ENCODE measurements at places on chromosomes 11 and 22. TPM values are rescaled to one million over a fixed set of nuclear protein-coding genes. Genes with fewer than 3 reads are reported as not detected.

Gene OR2AG1
- total RNA-seq = not detected

Gene TTC17
- 176 TPM for total RNA-seq

Gene FAT3
- not detected for total RNA-seq

Gene DGCR6L
- total RNA-seq = 20.5 TPM

Gene NCR3LG1
- 0.75 TPM for total RNA-seq

- DNase-seq = no peak
These were observed 81.1 kb downstream of the LRRC32 start for GRCh38 chr11:76589477-76589876.

GRCh38 chr11:117449111-117449693, 121.5 kb downstream of the CEP164 start:
- DNase-seq = no peak

- DNase-seq = no peak
These were observed 6.9 kb upstream of the NFAM1 start for GRCh38 chr22:42439021-42439567.

GRCh38 chr11:12868315-12869073, 140.6 kb upstream of the RASSF10 start:
- DNase-seq = no peak

GRCh38 chr11:116829525-116830183, at the start of gene APOC3:
TSS of gene APOC3 (plus strand) at chr11:116829907. CDS start at chr11:116830583, 676 bp downstream.
- DNase-seq = no peak

- DNase-seq = peak; percentile 39
These were observed 19.7 kb downstream of the CTR9 start for GRCh38 chr11:10770626-10771254.

DNA sequence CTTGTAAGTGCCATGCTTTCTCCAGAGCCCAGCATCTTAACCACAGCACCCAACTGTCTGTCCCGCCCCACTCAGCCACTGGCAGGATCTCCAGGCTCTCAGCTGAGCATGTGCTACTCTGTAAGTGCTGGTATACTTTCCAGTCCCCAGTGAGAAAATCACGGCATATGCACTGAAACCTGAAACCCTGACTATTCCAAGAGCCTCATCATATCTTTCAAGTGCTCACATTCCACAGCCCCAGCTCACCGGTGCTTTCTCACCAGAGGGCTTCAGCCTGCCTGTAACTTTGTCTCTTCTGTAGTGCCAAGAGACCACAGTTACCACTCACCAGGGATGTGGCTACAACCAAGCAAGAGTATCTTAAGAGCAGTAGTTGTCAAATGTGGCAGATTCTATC, 24.4 kb upstream of the PAMR1 start:
- DNase-seq = no peak

GRCh38 chr11:73453562-73453961, 77.4 kb downstream of the RELT start:
- DNase-seq = no peak

- no peak for DNase-seq
These were observed 24.4 kb downstream of the GRAP2 start for GRCh38 chr22:39925273-39925672.

DNA sequence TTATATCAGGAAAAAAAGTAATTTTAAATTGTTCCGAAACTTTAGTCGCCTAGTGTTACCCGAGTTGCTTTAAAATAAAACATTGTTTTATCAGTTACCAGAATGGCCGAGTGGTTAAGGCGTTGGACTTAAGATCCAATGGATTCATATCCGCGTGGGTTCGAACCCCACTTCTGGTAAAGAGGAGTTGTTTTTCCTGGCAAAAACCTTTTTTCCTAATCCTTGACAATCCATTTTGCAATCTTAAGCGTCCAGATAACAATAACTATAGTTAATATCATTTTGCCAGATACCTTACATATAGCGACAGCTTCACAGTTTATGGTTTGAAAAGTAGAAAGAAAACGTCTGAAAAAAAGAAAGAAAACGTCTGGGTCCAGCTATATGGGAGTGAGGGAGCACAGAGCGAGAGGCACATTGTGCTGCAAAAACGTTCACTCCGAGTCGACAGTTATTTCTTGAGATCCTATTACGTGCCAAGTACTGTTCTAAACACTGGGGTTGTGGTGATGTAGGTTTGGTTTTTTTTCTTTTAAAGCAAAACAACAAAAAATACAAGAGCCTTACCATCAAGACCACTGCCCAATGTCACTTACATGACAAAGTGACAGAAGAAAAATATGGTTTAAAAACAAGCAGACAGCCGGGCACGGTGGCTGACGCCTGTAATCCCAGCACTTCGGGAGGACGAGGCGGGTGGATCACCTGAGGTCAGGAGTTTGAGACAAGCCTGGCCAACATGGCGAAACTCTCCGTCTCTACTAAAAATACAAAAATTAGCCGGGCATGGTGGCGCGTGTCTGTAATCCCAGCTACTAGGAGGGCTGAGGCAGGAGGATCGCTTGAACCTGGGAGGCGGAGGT, 40.6 kb downstream of the OR4D9 start:
- no peak for DNase-seq

DNA sequence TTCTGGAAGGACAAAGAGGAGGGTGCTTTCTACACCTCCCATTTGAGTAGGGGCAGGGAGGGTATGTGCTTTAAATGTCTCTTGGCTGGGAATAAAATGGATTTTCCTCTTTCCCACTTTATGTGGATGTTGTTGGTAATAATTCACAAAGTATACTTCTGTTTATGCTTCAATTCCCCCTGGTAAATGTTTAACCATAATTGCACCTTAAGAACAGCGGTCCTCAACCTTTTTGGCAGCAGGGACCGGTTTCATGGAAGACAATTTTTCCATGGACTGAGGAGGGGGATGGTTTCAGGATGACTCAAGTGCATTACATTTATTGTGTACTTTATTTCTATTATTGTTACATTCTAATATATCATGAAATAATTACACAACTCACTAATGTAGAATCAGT, 4.0 kb upstream of the TP53AIP1 start:
- DNase-seq = no peak

DNA sequence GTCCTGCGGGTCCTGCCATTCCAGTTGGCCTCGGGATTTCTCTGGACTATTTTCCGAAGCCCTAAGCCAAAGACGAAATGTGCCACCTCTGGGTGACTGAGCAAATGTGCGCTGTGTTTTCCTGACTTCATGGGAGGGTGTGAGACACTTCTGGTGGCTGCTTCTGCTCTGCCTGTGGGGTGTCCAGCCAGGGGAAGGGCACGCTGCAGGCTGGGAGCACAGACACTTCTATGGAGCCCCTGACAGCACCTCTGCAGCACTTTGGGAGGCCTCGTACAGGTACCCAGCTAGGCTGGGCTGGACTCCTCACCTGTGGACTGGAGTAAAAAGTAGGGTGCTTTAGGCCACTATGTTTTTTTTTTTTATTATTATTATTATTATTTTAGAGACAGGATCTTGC, 17.7 kb downstream of the TANGO2 start:
- DNase-seq = no peak
